Ascending aorta (tissue), 2 donors: ENCODE measurements at places on chromosomes 1 and 21.
A peak's percentile ranks its signal among the peaks of the same experiment; 100 is the strongest.

GRCh38 chr1:108969346-108969745, 6.1 kb upstream of the CLCC1 start:
- peaks cover 5% of the 10 kb centered on the region for H3K36me3 ChIP-seq
- no peaks in the 10 kb centered on the region for H3K4me1 ChIP-seq
- no peak overlapping the region for H3K27ac ChIP-seq
- DNase-seq: no peak

DNA sequence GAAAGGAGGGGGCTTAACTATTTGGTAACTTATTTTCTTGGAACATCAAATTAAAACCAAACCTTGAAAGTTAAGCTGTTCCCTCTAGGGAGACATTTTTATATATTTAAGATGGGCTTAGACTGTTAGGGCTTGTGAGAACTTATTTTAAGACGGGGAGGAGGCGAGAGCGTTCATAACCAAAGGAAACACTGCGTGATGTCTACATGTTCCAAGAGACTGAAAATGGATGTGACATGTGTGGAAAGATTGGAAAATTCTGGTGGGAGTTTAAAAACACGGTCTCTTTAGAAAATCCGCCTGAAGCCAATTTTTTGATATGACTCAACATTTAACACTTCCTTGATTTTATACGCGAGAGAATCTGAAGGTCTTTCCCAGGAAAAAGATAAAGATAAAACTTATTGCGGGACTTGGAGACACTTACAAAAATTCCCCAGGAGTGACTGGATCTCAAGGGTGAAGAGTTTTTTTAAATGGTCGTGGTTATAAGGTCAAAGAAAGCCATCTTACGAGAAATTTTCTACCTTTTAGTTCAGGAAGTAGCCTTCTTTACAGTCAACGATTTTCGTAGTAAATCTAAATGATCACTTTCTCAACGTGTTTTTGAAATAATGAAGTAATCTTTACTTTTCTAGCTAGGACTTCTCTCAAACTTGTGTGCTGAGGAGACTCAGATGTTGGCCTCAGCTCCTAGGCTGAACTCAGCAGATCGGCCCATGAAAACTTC, 828 bp downstream of the PNRC2 start:
- peaks cover 12% of the 10 kb centered on the region for H3K4me1 ChIP-seq
- H3K27ac ChIP-seq: peak overlapping the region; percentile 97
- H3K36me3 ChIP-seq: peaks cover 15% of the 10 kb centered on the region
- H3K4me3 ChIP-seq: peak overlapping the region; percentile 81
- H3K27me3 ChIP-seq: no peaks in the 10 kb centered on the region
- no peak for DNase-seq

- H3K27me3 ChIP-seq: no peaks in the 10 kb centered on the region
- no peak overlapping the region for H3K4me3 ChIP-seq
- peak overlapping the region; percentile 48 for H3K27ac ChIP-seq
- no peaks in the 10 kb centered on the region for H3K4me1 ChIP-seq
- peaks cover 25% of the 10 kb centered on the region for H3K36me3 ChIP-seq
These were observed 8.7 kb downstream of the UBIAD1 start for GRCh38 chr1:11281518-11282331.

- H3K36me3 ChIP-seq: no peaks in the 10 kb centered on the region
- H3K4me1 ChIP-seq: peaks cover 5% of the 10 kb centered on the region
- no peak for DNase-seq
- H3K27me3 ChIP-seq: no peaks in the 10 kb centered on the region
- H3K4me3 ChIP-seq: no peak overlapping the region
- H3K27ac ChIP-seq: no peak overlapping the region
These were observed 14.1 kb upstream of the TNR start for GRCh38 chr1:175757381-175758015.

DNA sequence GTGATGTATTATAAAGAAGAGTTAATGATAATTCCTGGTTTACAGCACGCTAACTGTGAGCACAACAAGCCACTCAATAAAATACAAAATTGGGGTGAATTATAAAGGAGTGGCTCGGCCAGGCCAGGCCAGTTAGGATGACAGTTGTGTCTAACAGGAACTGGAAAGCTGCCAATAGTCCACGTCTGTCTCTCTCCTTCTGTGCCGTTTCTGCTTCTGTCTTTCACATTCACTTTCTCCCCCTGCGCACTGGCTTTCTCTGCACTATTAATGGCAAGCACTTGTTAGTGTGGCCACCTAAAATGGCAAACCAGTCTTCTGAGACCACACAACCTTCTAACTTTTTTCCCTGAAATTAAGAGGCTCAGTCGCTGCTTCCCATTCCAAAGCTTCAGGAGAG, 394.3 kb downstream of the NTNG1 start:
- no peaks in the 10 kb centered on the region for H3K27me3 ChIP-seq
- H3K4me3 ChIP-seq: no peak overlapping the region
- no peak overlapping the region for H3K27ac ChIP-seq
- DNase-seq: no peak
- H3K36me3 ChIP-seq: no peaks in the 10 kb centered on the region
- no peaks in the 10 kb centered on the region for H3K4me1 ChIP-seq

GRCh38 chr21:34197561-34197960, 124.2 kb downstream of the MRPS6 start:
- peaks cover 21% of the 10 kb centered on the region for H3K4me1 ChIP-seq
- no peaks in the 10 kb centered on the region for H3K36me3 ChIP-seq
- H3K4me3 ChIP-seq: no peak overlapping the region
- no peaks in the 10 kb centered on the region for H3K27me3 ChIP-seq
- DNase-seq: no peak
- no peak overlapping the region for H3K27ac ChIP-seq

DNA sequence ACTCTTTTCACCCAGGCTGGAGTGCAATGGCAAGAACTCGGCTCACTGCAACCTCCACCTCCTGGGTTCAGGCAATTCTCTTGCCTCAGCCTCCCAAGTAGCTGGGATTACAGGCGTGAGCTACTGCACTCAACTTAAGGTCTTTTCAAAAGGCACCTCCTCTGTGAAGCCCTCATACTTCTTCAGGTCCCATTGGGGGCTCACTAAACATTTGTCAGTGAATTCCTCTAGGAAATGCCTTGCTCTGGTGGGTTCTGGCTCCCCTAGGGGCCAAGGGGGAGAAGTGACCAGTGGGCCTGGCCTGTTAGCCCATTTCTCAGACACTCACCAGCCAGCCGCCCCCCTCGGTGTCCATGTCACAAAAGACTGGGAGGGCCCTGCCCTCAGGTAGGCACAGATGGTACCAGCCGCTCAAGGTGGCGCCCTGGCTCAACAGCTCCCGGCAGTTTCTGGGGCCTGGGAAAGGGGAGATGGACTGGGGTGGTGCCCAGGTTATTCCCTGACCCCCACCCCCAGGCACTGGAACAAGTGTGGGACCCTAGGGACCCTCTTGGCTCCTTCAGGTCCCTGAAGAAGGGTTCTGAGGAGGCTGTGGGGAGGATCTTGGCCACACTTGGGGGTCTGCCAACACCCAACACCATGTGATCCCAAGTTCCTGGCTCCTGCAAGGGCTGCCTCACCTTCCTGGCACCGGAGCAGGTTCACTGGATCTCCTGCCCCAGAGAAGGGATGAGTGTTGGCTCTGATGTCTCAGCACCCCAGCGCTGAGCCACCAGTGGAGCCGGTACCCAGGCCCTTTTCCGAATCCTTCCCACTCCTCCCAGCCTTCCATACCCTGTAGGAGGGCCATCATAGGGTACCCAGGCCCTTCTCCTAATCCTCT, 1.6 kb downstream of the FCN3 start:
- H3K27ac ChIP-seq: no peak overlapping the region
- no peak for DNase-seq
- H3K4me1 ChIP-seq: peaks cover 1% of the 10 kb centered on the region
- no peaks in the 10 kb centered on the region for H3K36me3 ChIP-seq
- no peaks in the 10 kb centered on the region for H3K27me3 ChIP-seq
- H3K4me3 ChIP-seq: no peak overlapping the region

GRCh38 chr1:151832318-151832980, 847 bp upstream of the RORC start:
- no peak overlapping the region for H3K27ac ChIP-seq
- no peaks in the 10 kb centered on the region for H3K36me3 ChIP-seq
- no peak for DNase-seq
- H3K27me3 ChIP-seq: no peaks in the 10 kb centered on the region
- H3K4me1 ChIP-seq: no peaks in the 10 kb centered on the region
- no peak overlapping the region for H3K4me3 ChIP-seq

- no peaks in the 10 kb centered on the region for H3K4me1 ChIP-seq
- H3K27ac ChIP-seq: no peak overlapping the region
- no peaks in the 10 kb centered on the region for H3K36me3 ChIP-seq
- no peaks in the 10 kb centered on the region for H3K27me3 ChIP-seq
- H3K4me3 ChIP-seq: no peak overlapping the region
- no peak for DNase-seq
These were observed 33.1 kb downstream of the FAM177B start for GRCh38 chr1:222769971-222770620.

- H3K4me1 ChIP-seq: no peaks in the 10 kb centered on the region
- no peak overlapping the region for H3K4me3 ChIP-seq
These were observed 46.5 kb downstream of the FH start for GRCh38 chr1:241473026-241473425.

DNA sequence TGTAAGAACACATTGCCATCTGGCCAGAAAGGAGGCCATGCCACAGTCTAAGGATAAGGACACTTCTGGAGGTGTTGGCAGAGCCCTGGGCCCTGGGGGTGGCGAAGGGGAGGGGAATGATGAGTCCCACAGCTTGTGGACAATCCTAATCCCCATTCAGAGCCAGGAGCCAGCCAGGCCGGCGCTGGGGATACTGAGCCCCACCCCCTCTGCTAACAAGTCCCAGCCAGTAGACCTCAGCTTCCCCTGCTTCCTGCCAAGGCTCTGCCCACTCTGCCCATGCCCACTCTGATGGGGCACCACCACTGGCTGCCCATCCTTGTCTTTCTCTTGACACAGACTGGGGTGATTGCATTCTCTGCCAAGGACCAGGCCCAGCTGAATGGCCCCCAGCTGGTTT, 71.9 kb downstream of the NAV1 start:
- H3K27me3 ChIP-seq: no peaks in the 10 kb centered on the region
- H3K4me1 ChIP-seq: peaks cover 20% of the 10 kb centered on the region
- H3K27ac ChIP-seq: no peak overlapping the region
- H3K36me3 ChIP-seq: no peaks in the 10 kb centered on the region
- H3K4me3 ChIP-seq: no peak overlapping the region

GRCh38 chr21:38623552-38623951, 125.3 kb upstream of the ERG start:
- no peaks in the 10 kb centered on the region for H3K27me3 ChIP-seq
- peak overlapping the region; percentile 16 for H3K27ac ChIP-seq
- H3K36me3 ChIP-seq: no peaks in the 10 kb centered on the region
- DNase-seq: no peak
- H3K4me1 ChIP-seq: peaks cover 43% of the 10 kb centered on the region
